ENCODE measurements at places on chromosomes 2 and 18. TPM values are rescaled to one million over a fixed set of nuclear protein-coding genes. Genes with fewer than 3 reads are reported as not detected.

SCN3A gene
- 1.1 TPM for total RNA-seq

DNA sequence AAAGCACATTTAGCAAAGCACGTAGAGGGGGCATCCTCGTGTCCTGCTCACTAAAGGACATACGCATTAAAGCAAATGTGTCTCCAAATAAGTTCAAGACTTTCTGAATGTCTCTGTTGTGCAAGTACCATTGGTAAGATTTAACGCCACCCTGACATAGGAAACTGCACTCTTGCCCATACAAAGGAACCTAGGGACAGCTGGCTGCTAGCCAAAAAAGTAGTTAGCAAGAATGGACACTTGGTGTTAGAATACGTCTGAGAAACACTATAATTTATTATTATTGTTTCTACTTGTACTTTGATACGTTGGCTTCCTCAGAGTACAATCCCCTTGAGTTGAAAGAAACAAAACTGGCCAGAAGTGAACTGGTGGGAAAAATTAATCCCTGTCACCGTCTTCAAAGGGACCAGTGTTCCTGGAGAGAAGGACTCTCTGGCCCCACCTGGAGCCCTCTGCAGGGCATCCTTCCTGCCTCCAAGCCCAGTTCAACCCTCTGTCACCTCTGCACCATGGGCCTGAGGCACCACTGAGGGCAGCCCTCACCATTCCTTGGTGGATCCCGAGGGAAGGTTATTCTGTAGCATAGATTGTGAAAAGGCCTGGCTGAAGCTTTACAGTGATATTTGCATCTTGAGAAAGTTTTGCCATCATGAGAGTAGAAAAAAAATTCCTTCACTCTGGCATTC is 51.4 kb upstream of the APCDD1 start:
- no peak for DNase-seq

DNA sequence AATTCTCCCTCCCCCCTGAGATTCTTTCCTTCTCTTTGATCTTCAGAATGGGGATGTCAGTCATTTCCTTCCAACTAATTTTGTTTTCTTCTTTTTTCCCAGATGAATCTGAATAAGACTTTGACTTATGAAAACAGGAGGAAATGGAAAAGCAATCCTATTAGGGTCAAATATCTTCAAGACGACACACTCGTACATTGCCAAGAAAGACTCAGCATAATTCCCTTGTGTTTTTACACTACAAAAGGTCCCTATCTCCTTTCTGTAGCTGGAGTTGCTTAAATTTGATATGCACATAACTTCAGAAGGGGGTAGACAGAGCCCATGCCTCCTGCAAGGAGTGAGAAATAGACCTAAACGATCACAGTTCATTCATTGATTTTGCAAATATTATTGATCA is 230.3 kb upstream of the RBBP8 start:
- no peak for DNase-seq

- DNase-seq, result no peak
Measured at GRCh38 chr2:194205568-194206227, 1451.3 kb upstream of the SLC39A10 start.
